ENCODE measurements at places on chromosomes 16 and 17.

DNA sequence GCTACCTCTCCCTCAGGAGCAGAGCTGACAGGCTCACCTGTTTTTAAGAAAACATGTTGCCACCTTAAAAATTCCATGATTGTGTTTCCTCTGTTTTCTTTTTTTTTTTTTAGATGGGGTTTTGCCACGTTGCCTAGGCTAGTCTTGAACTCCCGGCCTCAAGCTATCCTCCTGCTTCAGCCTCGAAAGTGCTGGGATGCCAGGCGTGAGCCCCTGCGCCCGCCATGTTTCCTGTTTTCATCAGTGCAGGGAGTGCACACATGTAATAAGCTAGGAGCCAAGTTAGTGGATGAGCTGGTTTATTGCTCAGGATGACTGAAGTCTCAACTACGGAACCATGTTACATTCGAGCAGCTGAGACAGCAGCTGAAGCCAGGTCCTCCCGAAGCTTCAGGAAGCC is 13.6 kb downstream of the MRM3 start:
- DNase-seq: no peak

DNA sequence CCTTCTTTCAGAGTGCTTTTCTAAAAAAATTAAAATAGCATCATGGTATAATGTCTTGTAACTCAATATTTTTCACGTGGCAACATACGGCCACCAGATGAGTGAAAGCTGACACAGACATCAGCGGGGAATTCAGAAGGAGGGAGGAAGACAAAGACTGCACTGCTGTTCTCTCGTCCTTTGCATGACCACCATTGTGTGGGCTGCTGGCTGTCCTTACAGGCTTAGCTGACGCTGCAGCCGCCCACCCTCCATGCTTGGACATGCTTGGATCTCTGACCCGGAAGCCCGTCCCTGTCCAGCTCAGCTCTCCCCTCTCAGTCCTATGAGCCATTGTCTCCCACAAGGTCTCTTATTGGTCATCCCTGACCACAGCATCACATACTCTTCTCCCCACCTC is 11.4 kb upstream of the MLYCD start:
- no peak for DNase-seq

DNA sequence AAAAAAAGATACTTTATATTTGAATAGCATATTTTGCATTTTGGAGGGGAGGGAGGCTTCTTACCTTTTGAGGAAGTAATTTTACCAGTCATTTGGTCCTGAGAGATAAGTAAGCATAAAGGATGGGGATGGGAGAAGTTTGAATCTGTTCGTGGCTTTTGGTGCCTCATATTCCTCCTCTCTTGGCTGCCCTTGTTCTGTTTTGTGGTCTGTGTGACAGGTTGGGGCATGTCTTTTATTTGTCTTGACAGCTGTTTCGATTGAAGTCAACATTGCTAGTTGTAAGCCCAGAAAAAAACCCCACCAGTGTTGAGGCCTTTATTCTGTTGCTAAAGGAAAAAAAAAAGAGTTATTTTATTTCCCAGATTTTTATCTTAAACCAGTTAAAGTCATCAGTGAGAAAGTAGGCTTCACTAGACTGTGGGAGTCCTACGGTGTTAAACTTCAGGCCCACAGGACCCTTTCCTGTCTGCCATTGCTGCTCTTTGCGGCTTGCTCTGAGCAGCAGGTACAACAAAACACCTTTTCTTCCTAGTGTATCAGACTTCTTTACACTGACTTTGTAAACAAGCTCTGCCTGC is 11.4 kb downstream of the SLC7A6 start:
- DNase-seq: no peak

GRCh38 chr16:23712976-23713375 is at the start of gene ERN2:
Gene ERN2, minus strand, starts transcription at chr16:23713222. Its CDS starts 35 bp downstream, at chr16:23713187.
- no peak for DNase-seq

DNA sequence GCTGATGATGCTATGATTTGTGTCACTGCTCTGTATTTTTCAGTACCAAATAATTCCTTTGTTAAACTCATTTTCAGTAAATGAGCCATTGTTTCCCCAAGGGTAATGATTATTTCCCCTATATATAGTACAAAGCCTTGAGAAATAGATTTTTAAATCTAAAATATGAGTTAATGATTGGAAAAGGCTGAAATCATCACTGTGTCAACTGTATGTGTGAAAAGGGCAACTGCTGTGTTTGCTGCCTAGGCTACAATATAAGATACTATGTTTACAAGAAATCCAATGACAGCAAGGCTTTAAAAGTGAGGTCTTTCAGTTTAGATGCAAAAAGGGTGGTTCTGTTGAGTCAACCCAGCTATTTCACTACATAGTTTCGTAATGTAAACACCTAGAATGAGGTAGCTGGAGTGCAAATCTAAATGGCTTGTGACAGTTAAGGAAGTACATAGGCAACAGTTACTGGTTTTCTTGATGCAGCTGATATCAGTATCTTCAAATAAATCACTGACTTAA is 15.3 kb downstream of the NLK start:
- no peak for DNase-seq

Measured in stimulated activated CD4-positive, alpha-beta T cell treated with anti-CD3 and anti-CD28 coated beads, TNF-alpha, amount 100 ng/mL, for 24 hours (primary cell).